H4 (cell line): ENCODE measurements at places on chromosomes 11 and 22. TPM values are rescaled to one million over a fixed set of nuclear protein-coding genes. Genes with fewer than 3 reads are reported as not detected.

Gene BTG4
- total RNA-seq = 0.15 TPM in 1 of 2 replicates, not detected in the other

Gene ZNF280B
- total RNA-seq = 0.68 and 2.4 TPM in 2 replicates

Gene KCNJ1
- total RNA-seq = not detected in 2 replicates

Gene TMEM9B
- 49.6 and 53.1 TPM in 2 replicates for total RNA-seq

Gene DYNC2H1
- 6.1 and 10.0 TPM in 2 replicates for total RNA-seq

Gene SLC22A25
- not detected in 2 replicates for total RNA-seq

- DNase-seq = peak; percentile 69
These were observed 3.4 kb downstream of the FADS3 start for GRCh38 chr11:61887839-61888494.

- no peak for DNase-seq
These were observed 29.9 kb downstream of the RELT start for GRCh38 chr11:73406131-73406530.

DNA sequence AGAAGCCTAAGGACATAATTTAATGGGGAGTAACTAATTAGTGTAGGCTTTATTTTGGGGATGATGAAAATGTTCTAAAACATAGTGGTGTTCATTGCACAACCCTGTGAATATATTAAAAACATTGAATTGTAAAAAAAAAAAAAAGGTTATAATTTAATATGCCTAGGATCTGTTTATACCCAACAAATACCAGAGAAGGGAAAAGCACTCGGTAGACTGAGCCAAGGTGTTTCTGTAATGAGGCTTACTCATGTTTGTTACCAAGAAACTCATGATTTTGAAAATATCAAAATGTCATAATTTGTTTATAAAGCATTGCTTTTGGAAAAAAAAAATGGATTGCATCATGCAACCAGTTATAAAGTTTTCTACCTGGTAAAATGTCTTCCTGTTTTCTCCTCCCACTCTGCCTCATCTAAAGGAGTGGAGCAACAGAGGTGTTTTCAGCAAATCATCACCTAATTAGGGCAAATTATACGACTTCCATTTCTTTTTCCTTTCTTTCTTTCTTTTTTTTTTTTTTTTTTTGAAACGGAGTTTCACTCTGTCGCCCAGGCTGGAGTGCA is 14.2 kb upstream of the EIF3M start:
- DNase-seq = no peak

DNA sequence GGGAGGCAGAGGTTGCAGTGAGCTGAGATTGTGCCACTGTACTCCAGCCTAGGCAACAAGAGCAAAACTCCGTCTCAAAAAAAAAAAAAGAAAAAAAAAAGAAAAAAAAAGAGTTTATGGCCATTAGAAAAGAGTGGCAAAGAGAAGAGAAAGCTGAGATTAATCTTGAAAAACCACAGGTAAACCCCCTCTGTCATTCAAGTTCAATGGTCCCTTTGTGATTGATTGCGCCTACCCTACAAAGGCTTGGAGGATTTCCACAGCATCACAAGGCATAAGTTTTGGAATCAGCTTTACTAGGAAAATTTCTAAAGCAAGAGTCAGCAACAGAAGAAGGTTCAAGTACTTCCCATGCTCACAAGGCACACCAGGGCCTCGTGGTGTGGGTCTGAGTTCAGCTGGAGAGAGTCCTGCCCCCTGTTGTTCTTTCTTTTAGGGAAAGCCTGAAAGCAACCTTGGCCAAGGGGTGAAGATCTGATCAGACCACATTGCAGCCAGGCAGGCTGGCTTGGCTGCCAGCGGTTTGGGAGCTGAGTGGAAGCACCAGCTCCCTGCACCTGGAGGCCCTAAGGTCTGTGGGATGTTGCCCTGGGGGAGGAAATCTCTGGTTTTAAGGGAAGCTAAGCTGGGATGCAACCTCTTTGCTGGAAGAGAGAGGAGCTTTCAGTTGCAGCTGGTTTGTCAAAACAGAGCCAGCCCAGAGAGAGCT is 41.8 kb downstream of the SLN start:
- no peak for DNase-seq

DNA sequence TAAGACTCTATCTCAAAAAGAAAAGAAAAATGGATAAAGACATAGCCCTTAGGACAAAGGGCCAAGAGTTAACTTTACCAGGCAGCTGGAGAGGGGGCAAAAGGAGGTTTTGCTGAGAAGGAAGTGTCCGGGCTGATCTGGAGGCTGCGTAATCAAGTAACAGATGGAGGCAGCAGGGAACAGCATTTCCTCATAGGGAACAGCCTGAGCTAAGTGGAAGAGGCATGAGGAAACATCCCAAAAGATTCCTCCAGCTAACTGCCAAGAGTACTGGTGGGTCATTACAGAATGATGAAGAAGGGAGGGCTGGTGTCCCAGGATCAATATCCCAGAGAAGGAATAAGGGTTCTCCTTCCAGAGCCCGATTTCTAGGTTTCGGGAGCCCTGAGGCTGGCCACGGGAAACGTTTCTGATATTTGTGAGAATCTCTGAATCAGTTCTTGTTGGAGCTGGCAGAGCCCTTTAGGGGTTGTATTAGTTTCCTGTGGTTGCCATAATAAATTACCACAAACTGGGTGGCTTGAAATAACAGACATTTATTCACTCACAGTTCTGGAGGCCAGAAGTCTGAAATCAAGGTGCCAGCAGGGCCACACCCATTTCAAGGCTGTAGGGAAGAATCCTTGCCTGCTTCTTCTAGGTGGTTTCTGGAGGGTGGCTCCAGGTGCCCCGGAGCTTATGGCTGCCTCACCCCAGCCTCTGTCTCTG is 21.2 kb downstream of the LIF start:
- no peak for DNase-seq

DNA sequence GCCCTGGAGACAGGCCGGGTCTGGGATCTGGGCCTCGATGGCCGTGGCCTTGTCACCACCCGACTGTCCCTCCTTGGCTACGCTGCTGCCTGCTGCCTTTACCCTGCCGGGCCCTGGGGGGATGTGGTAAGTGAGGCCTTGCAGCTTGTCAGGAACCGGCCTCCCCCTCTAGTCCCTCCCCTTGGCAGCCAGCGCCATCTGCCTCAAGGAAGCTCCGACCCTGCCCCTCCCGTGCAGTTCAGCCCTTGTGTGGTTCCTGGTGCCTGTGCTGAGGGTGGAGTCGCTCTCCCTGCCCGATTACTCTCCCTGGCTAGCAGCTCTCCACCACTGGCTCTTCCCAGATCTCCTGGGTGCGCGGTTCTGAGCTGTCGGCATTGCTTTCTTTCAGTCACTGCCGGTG is 33.7 kb downstream of the CTTN start:
- no peak for DNase-seq

GRCh38 chr11:76623171-76623883 is 47.2 kb downstream of the LRRC32 start:
- no peak for DNase-seq

DNA sequence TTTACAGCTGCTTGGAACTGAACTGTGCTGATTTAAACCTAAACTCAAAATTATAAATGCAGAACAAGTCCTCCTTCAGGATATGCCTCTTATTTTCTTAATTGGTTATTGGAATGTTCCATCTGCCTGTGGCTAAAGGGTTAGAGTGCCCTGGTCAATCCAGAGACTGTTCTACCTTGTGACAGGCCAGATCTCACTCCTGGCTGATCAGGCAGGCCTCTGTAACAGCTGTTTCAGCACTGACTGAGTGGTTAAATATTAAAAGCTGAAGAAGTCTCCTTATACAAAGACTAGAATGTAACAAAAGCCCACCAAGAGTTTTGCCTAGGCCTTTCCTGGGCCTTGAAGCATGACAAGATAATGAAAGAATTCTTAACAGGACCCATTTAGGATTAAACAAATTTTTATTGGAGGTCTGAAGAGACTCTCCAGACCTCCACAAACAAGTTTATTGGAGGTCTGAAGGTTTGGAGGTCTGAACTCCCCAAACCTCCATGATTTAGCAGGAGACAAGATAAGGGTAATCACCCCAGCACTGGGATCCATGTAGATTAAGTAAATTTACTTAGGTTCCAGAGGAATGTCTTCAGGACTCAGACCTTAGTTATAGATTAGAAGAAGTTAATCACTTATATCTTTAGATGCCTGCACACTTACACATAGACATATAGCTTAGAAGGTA is 35.8 kb downstream of the TMPRSS5 start:
- no peak for DNase-seq

DNA sequence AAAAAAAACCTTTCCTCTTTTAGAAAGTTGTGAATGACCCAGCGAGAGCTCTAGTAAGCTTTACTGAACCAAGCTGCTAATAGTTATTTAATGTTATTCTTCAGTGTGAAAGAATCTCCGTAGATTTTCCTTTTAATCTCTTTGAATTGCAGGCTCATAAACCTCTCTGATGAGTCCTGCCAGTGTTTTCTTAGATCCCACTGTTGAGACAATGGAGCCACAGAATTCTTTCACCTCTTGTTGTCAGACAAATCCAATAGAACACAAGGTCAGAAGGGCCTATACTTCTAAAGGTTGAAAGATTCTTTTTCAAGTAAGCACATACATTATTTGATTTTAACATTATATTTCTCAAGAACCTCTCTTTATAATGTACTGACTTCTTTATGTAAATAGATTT is 52.2 kb downstream of the DNAJC24 start:
- no peak for DNase-seq

DNA sequence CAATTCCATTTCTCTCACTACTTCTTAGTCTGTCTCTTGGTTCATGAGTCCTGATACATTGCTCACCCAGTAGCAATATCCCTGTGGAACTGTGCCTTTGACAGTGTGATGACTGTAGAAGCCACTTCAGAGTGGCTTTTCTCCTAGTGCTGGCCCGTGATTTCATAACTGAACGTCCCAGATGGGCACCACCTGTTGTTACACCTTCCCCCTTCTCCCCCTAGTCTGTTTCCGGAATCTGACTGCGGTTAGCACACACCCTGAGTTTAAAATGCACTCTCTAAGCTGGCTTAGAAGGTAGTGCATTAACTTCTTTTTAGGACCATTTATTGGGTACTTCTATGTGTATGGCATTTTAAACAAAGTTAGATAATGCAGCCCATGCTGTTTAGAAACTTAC is 83.0 kb downstream of the ALX4 start:
- no peak for DNase-seq

- DNase-seq = no peak
These were observed 3.2 kb downstream of the GLB1L2 start for GRCh38 chr11:134334796-134335571.

DNA sequence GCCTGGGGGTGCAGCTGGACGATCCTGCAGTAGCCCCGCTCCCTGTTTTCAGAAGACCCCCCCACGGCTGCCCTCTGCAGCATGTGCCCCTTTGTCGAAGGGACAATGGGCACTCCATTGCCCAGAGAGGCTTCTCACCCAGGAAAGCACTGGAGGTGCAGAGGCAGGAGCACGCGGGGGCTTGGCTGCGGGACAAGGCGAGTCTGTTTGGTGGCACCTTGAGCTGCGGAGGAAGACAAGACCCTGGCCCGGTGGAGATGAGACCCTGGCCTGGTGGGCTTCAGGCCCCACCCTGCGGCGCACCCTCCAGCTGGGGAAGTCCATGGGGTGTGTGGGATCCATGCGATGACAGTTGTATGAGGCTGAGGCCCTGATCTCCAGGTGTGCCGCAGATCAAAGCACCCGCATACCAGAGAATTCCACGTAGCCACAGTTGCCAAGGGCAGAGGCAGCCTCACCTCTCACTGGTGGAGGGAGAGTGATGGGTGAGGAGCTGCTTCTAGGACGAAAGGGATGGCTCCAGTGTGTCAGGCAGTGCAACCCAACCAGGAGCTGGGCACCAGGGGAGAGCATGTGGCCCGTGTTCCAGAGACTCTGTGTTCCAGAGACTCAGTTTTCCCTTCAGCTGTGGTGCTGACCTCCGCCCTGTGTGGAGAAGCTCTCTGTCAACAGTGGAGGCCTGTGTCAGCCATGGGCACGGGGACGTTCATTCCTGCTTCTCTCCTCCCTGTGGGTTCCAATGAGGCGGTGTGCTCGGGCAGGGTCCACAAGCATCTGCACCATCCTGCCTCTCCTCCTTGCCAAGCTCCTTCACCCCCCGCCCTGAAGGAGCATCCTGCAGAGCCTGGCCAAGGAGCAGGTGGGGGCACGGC is 10.0 kb downstream of the TBX1 start:
- no peak for DNase-seq

GRCh38 chr11:61731211-61731951 is 21.1 kb upstream of the MYRF start:
- DNase-seq = no peak

- DNase-seq = no peak
These were observed 58.8 kb downstream of the EHF start for GRCh38 chr11:34679681-34680080.

DNA sequence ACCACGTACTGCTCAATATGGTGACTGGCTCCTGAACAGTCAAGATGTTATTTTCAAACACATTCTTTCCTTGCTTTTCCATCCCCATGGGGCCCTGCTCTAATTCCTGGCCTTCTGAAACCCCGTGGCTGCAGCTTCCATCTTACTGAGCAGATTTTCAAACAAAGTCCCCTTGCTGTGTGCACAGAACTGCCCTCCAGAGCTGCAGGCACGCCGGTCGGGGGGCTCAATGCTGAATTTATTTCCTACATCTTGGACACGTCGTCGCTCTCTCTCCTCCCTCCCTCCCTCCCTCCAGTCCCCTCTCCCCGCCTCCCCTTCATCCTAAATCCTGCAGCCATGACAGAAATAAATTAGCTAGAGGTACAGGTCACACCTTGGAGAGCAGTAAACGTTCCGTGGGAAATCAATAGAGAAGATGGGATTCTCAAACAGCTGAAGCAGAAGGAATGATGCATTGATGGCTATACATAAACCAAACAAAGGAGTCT is 243.1 kb upstream of the BLID start:
- no peak for DNase-seq

GRCh38 chr22:50311606-50312351 is 4.3 kb upstream of the PLXNB2 start:
- no peak for DNase-seq

DNA sequence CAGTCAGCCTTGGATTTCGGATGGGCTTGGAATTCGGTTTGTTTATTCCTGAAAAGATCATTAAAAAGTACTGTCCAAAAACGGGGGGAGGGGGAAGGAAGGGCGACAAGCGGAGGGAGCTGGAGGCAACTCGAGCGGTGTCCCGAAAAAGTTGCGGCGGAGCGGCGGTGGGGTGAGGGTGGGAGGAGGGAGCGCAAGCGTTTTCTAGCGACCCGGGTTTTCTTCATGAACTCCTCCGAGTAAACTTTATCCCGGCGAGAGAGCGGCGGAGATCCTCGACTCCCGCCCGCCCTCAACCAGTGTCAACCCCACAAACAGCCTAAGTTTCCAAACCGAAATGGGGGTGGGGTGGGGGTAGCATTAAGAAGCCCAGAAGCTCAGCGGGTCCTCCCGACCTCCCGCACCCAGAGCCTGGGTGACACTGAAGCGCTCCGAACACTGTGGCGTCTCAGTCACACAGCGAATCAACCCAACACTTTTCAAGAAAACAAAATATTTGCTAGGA is 133.0 kb upstream of the C11orf58 start:
- DNase-seq = peak; percentile 24
